GM23338 (cell line): ENCODE measurements at places on chromosomes 7 and 10.

- H3K4me3 ChIP-seq, result no peak overlapping the region
- no peak overlapping the region for H3K27ac ChIP-seq
- H3K27me3 ChIP-seq, result no peaks in the 10 kb centered on the region
- DNase-seq, result no peak
- peaks cover 4% of the 10 kb centered on the region for H3K4me1 ChIP-seq
- H3K36me3 ChIP-seq, result no peaks in the 10 kb centered on the region
Measured at GRCh38 chr7:28316489-28316888, 95.8 kb upstream of the CREB5 start.

DNA sequence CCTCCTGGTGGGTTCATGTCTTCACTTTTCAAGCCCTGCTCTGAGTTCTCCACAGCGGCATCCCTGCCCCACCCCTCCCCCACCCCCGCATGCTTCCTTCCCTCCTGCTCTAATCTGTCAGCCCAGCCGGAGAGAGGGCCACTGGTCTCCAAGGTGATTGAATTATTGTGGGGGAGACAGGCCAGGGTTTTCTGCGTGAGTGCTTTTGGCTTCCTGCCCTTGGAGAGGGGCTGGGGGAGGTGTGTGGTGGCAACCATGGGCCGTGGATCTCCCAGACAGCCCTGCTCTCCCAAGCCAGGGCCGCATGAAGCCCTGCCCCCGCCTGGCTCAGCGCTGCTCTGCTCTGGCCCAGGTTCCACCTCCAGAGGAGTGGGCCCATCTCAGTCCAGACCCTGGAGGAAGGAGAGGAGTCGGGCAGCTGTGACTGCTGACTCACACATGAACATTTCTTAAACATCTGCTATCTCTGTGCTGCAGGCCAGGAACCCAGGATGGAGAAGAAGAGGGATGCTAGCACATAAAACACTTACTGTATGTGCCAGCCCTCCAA, 109.9 kb downstream of the ZMIZ1 start:
- DNase-seq, result no peak
- peaks cover 17% of the 10 kb centered on the region for H3K4me1 ChIP-seq
- H3K36me3 ChIP-seq, result no peaks in the 10 kb centered on the region
- H3K4me3 ChIP-seq, result no peak overlapping the region
- no peaks in the 10 kb centered on the region for H3K27me3 ChIP-seq

DNA sequence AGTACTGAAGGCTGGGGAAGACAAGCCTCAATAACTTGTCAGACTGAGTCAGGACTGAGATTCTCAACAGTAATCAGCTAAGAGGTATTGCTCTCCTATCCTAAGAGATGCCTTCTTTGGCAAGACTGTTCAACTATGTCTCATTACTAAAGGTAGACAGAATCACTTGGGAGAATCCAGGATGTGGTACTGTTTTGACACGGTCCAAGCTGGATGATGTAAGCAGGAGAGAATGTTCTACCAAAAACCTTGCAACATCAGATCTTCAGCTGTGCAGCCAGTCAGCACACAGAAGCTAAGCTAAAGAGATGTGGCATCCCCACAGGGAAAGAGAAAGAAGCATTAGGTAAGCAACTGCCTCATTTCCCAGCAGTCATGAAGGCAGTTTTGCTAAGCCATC, 391.4 kb downstream of the NRG3 start:
- no peak overlapping the region for H3K4me3 ChIP-seq
- no peaks in the 10 kb centered on the region for H3K4me1 ChIP-seq
- H3K27ac ChIP-seq, result no peak overlapping the region
- no peak for DNase-seq
- H3K36me3 ChIP-seq, result no peaks in the 10 kb centered on the region; the same call in 1 of the 2 replicates
- no peaks in the 10 kb centered on the region for H3K27me3 ChIP-seq

DNA sequence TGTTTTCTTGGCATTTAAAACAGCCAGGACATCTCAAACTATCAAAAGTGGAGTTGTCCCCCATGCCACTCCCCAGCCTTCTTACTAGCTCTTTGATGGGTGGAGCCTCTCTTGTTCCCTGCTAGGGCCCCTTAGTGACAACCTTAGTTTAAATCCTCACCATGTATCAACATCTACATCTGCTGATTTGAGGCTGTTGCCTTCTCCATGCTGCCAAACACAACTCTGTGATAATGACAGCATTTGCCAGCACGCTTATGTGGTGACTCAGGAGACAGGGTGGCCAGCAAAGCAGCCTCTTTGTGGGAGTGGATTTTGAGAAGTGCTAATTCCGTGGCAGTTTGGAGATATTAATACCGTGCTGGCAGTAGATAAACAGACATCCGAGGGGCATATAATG, 145.4 kb downstream of the LRRC4 start:
- H3K4me3 ChIP-seq, result no peak overlapping the region
- no peaks in the 10 kb centered on the region for H3K27me3 ChIP-seq

- H3K27me3 ChIP-seq, result peaks cover 43% of the 10 kb centered on the region
- peak overlapping the region; percentile 62; the same call in 1 of the 2 replicates for H3K4me3 ChIP-seq
- no peak overlapping the region for H3K27ac ChIP-seq
- peaks cover 18% of the 10 kb centered on the region; the same call in 1 of the 2 replicates for H3K4me1 ChIP-seq
Measured at GRCh38 chr7:103447073-103447960, 1.3 kb upstream of the SLC26A5 start.

GRCh38 chr7:110386913-110387312, 704.0 kb upstream of the LRRN3 start:
- peak; percentile 21 for DNase-seq
- peaks cover 48% of the 10 kb centered on the region for H3K4me1 ChIP-seq
- H3K27ac ChIP-seq, result no peak overlapping the region
- no peaks in the 10 kb centered on the region for H3K36me3 ChIP-seq

GRCh38 chr10:7697426-7697825, 5.7 kb upstream of the ITIH2 start:
- no peak for DNase-seq
- no peak overlapping the region for H3K4me3 ChIP-seq
- no peak overlapping the region for H3K27ac ChIP-seq
- no peaks in the 10 kb centered on the region for H3K27me3 ChIP-seq
- H3K4me1 ChIP-seq, result no peaks in the 10 kb centered on the region; the same call in 1 of the 2 replicates

DNA sequence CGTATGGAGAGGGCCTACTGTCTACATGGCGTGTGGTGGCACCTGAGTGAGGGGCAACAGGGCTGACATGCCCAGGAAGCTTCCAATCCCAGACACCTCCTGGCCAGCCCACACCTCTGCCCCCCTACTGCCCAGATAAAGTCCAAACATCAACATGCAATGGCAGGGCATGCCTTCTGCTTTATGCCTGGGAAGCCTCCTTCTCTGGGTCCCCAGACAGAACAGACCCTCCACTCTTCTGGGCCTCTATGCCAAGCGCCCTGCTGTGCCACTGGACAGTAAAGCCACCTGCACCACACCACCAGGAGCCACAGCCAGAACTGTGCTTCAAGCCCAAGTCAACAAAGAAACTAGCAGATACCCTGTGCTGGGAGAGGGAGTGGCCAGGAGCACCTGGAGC, 12.5 kb downstream of the TMEM72 start:
- DNase-seq, result no peak
- H3K4me1 ChIP-seq, result no peaks in the 10 kb centered on the region
- no peak overlapping the region for H3K27ac ChIP-seq

GRCh38 chr10:5963071-5963470, 14.3 kb downstream of the IL15RA start:
- H3K27me3 ChIP-seq, result no peaks in the 10 kb centered on the region
- DNase-seq, result no peak
- no peak overlapping the region for H3K27ac ChIP-seq

DNA sequence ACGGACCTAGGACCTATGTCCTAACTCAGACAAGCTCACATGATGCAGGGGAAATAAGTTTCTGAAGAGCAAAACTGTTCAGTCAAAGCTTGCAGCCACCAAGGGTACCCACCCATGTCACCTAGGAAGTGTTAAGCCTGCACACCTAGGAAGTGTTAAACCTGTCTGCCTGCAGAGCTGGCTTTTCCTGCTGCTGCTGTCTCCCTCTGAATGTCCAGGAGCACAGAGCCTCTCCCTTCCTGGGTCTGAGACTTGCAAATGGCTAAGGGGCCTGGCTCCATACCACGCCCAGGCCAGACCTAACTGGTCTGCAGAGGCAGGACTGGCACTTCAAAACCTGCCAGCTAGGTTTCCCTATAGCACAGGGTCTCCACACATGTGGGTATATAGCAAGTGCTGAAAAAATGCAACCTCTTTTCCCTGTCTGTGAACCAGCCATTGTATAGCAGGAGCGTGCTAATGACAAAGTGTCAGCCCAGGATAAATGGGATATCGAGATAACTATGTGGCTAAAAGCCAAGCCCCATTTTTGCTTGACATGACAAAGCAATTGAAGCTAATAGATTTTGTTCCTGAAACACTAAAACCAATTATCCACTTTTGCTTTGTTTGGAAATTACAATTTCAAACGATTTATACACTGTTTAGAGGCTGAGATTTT, 1.5 kb downstream of the GDF2 start:
- H3K4me1 ChIP-seq, result no peaks in the 10 kb centered on the region
- no peaks in the 10 kb centered on the region for H3K27me3 ChIP-seq
- no peak overlapping the region for H3K4me3 ChIP-seq
- H3K36me3 ChIP-seq, result no peaks in the 10 kb centered on the region
- H3K27ac ChIP-seq, result no peak overlapping the region

- H3K36me3 ChIP-seq, result no peaks in the 10 kb centered on the region
- peaks cover 3% of the 10 kb centered on the region; the same call in 1 of the 2 replicates for H3K4me1 ChIP-seq
- no peak for DNase-seq
- no peak overlapping the region for H3K27ac ChIP-seq
- no peak overlapping the region for H3K4me3 ChIP-seq
Measured at GRCh38 chr7:32658467-32658869, 163.2 kb downstream of the AVL9 start.

DNA sequence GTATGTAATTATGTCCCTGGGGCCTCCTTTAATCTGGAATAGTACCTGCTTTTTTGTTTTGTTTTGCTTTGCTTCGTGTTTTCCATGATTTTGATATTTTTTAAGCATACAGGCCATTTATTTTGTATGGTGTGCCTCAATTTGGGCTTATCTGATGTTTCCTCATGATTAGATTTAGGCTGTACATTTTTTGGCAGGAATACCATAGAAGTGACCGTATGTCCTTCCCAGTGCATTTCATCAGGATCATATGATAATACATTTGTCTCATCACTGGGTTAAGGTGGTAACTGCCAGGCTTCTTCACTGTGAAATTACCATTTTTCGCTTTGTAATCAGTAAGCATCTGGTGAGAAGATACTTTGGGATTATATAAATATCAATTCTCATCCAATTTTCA, 117.8 kb upstream of the SAMD8 start:
- no peak for DNase-seq
- H3K4me3 ChIP-seq, result no peak overlapping the region
- H3K27me3 ChIP-seq, result no peaks in the 10 kb centered on the region
- no peak overlapping the region for H3K27ac ChIP-seq

DNA sequence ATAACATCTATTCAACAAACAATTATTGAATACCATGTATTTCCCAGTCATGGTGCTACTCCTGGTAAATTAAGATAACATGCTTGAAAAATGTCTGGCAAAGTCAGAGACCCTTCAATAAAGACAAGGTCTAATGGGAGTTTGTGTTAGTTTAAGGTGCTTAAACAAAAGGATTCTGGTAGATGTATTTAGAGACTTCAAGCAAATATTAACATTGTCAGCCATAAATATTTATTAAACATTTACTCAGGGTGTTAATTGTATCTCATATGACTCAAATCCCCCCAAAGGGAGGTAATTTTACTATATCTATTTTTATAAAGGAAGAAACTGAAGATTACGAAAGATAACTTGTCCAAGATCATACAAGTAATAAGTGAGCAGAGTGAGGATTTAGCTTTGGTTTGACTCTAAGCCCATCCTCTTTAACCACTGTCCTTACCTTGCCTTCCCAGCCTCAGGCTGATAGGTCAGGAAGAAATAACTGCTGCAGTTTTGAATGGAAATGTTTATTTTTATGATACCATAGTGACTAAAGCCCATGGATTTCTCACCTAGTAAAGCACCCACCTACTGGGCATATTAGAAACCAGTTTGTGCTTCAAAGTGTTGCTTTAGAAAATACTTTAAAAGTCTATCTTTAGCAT, 215.4 kb downstream of the COBL start:
- peaks cover 3% of the 10 kb centered on the region; the same call in 1 of the 2 replicates for H3K36me3 ChIP-seq
- H3K4me3 ChIP-seq, result no peak overlapping the region
- no peak overlapping the region for H3K27ac ChIP-seq
- H3K27me3 ChIP-seq, result no peaks in the 10 kb centered on the region
- no peaks in the 10 kb centered on the region for H3K4me1 ChIP-seq

DNA sequence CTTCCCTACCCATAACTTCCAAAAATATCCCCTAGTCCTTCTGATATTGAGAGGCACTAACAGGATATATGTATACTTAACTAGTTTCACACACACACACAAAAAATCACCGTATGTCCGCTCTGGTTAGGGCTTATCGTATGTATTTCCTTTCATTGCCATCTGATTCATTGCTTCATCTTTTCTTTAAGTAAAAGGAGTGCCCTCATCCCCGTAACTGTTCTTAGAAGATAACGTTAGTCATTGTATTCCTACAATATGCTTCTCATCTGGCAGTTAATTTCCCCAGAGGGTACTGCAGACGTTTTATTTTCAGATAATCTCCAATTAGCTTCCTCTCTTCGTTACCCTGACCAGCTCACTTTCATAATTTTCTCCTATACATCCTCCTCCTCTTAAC, 37.3 kb downstream of the NRCAM start:
- H3K4me1 ChIP-seq, result no peaks in the 10 kb centered on the region
- no peak overlapping the region for H3K4me3 ChIP-seq
- H3K27ac ChIP-seq, result no peak overlapping the region
- no peak for DNase-seq

DNA sequence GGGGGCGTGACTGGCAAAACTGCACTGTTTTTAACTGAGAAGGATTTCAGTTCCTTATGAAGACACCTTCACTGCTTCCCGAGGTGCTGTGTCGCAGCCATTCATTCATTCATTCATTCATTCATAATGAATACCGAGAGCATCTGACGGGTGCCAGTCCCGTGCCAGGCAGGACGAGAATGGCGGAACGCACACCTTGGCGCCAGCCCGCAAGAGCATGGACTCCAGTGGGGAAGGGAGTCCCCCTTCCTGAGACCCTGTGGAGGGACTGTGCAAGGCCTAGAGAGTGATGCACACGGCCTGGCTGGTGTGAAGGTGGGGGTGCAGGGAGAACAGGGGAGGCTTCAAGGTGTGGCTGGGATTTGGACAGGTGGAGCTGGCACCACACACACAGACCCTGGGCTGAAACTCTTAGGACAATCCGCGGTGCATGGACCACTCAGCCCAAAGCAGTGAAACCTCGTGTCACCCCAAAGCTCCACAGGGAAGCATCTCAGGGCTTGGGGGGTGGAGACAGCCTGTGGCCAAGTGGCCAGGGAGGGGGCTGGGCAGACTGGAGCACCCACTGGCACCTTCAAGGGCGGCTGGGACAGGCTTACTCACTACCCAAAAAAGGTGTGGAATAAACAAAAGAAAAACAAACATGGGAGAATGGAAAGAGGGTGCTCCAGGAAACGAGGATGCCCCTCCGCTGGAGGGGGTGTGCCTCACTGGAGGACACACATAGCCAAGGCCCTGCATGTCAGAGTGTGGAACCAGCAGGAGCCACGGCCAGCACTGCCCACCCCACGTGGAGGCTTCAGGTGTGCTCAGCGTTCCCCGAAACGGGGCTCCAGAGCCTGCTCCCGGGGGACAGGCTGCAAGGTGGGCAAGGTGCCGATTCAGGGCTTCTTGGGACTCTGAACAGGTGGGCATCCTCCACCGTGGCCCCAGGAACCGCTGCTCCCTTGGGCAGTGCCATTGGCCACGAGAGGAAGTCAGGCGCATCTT, 37.7 kb downstream of the EBF3 start:
- DNase-seq, result no peak
- H3K36me3 ChIP-seq, result no peaks in the 10 kb centered on the region
- no peaks in the 10 kb centered on the region for H3K4me1 ChIP-seq
- H3K4me3 ChIP-seq, result no peak overlapping the region

GRCh38 chr7:115701141-115701540, 329.4 kb downstream of the TFEC start:
- H3K27ac ChIP-seq, result no peak overlapping the region
- H3K4me3 ChIP-seq, result no peak overlapping the region
